Neural crest cell (in vitro differentiated cells): ENCODE measurements at places on chromosomes 16 and 17.

GRCh38 chr16:89828199-89828869 is at the start of gene SPIRE2:
TSS of gene SPIRE2 (plus strand) at chr16:89828475. CDS start at chr16:89828551, 76 bp downstream.
- H3K27ac ChIP-seq = peak within 1 kb of the TSS; percentile 79
- peak; percentile 68 for DNase-seq
- no peaks in the 10 kb centered on the region for H3K36me3 ChIP-seq
- no peaks in the 10 kb centered on the region for H3K27me3 ChIP-seq

GRCh38 chr17:83053739-83054451 is 25.5 kb upstream of the METRNL start:
- no peaks in the 10 kb centered on the region for H3K27me3 ChIP-seq
- no peaks in the 10 kb centered on the region for H3K36me3 ChIP-seq
- no peak overlapping the region for H3K4me3 ChIP-seq
- DNase-seq = no peak
- peaks cover 5% of the 10 kb centered on the region for H3K4me1 ChIP-seq

DNA sequence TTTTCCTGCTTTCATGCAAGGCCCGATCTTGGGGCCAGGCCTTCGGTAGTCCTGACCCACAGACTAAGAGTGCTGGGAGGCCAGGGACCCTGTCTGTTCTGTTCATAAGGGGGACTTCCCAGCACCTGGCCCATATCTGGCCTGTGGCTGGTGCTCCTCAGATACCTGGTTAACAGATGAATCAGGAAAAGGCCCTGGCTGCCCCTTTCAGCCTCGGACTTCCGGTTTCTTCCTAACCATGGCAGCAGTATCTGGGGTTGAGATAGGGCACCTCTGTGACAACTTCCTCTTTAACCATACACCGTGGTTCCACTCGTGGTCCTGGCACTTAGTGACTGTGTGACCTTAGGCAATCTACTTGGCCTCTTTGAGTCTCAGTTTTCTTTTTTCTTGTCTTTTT is 18.4 kb downstream of the PLCG2 start:
- H3K4me1 ChIP-seq = no peaks in the 10 kb centered on the region
- H3K27me3 ChIP-seq = peaks cover 2% of the 10 kb centered on the region
- H3K4me3 ChIP-seq = no peak overlapping the region
- no peak overlapping the region for H3K27ac ChIP-seq

GRCh38 chr17:17836250-17836817 is 452 bp downstream of the SREBF1 start:
- no peaks in the 10 kb centered on the region for H3K36me3 ChIP-seq
- H3K27me3 ChIP-seq = peaks cover 4% of the 10 kb centered on the region
- H3K4me3 ChIP-seq = peak overlapping the region; percentile 97
- H3K4me1 ChIP-seq = peaks cover 71% of the 10 kb centered on the region
